ENCODE measurements at places on chromosomes 13 and 19. TPM values are rescaled to one million over a fixed set of nuclear protein-coding genes. Genes with fewer than 3 reads are reported as not detected.

DNA sequence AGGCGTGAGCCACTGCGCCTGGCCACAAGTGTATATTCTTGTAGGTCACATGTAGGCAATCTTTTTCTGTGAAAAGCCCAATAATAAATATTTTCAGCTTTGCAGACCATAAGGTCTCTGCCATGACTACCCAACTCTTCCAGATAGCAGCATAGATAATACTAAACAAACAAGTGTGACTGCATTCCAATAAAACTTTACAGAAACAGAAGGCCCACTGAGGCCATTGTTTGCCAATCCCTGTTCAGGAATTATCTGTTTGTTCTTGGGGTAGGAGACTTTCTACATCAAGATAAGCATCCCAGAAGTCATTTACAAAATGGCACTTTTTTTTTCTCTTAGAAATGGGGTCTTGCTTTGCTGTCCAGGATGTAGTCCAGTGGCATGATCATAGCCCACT lies 2.8 kb upstream of the ZNF329 start:
- no peak overlapping the region for H3K4me3 ChIP-seq
- peaks cover 5% of the 10 kb centered on the region for H3K4me1 ChIP-seq
- H3K36me3 ChIP-seq = peaks cover 7% of the 10 kb centered on the region
- no peaks in the 10 kb centered on the region for H3K27me3 ChIP-seq
- no peak for DNase-seq

- peaks cover 11% of the 10 kb centered on the region for H3K4me1 ChIP-seq
- H3K4me3 ChIP-seq = no peak overlapping the region
- no peak for DNase-seq
- H3K27me3 ChIP-seq = no peaks in the 10 kb centered on the region
- H3K36me3 ChIP-seq = 0 out of 2 replicates have a peak, but pooled peaks cover 3% of the 10 kb centered on the region
Observed at GRCh38 chr13:100382785-100383184, 205.8 kb downstream of the GGACT start.

DNA sequence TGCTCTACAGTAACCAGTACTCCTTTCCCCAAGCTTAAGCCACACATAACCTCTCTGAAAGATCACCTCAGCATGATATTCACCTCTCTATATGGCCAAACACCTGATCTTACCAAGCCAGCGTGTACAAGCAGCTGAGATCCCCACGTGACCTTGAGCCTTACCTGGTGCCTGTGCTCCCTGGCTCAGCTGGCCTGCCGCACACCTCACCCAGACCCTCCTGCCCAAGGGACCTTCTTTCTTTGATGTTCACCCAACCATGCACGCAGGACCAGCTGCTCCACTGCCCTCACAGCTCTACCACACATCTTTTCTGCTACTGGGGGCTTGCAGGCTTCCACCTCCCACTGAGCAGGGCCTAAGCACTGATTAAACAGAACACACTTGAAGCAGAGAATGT lies 9.0 kb downstream of the DHRS12 start:
- H3K36me3 ChIP-seq = no peaks in the 10 kb centered on the region
- no peak for DNase-seq
- H3K27me3 ChIP-seq = no peaks in the 10 kb centered on the region
- no peak overlapping the region for H3K4me3 ChIP-seq

DNA sequence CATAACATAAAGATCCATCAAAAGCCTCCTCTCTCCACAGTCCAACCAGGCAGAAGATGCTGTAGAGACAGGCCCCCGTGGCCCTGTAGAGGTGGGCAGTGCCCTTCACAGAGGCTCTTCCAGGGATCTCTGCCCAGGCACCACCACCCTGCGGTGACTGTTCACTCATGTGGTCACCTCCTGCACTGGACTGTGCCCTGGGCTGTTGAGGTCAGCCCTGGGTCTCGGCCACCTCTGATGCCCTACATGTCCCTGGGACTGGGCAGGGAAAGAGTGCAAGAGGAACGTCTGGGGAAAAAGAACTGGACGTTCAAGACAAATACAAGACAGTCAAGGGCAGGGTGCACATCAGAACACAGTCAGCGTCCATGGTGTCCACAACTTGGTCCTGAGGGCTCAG lies 22.3 kb downstream of the PEPD start:
- no peaks in the 10 kb centered on the region for H3K27me3 ChIP-seq
- no peak overlapping the region for H3K27ac ChIP-seq
- no peak for DNase-seq
- H3K4me1 ChIP-seq = no peaks in the 10 kb centered on the region
- peaks cover 38% of the 10 kb centered on the region for H3K36me3 ChIP-seq

- no peaks in the 10 kb centered on the region for H3K4me1 ChIP-seq
- H3K27ac ChIP-seq = no peak overlapping the region
- no peaks in the 10 kb centered on the region for H3K27me3 ChIP-seq
- DNase-seq = no peak
Observed at GRCh38 chr13:62997696-62998095, 1582.0 kb upstream of the PCDH20 start.

The PRR22 gene
- total RNA-seq = 2.0 TPM

The RNF225 gene
- 0.53 TPM for total RNA-seq

The LRG1 gene
- total RNA-seq = not detected

The PLIN4 gene
- not detected for total RNA-seq

Measured in SJSA1 (cell line).